ENCODE measurements at places on chromosomes 1 and 21.

GRCh38 chr1:114234408-114235124 is 80.9 kb upstream of the SYT6 start:
- no peak for DNase-seq

DNA sequence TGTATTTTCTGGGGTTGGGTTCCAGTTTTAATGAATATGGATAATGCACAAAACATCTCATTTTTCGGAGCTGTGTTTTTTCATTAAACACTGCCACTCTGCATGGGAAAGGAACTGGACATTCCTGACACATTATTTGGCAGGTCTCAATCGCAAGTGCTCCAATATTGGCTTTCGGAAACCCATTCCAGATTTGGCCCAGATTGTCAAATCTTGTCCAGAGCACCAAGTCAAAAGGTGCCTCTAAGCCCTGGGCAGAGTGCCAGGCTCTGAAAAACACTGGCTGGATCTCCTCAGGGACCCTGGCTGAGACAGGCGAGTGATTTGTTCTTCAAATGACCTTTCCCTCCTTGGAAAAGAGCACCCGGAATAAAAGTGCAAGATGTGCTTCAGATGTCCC is 68.4 kb upstream of the MRPS6 start:
- DNase-seq, result no peak

GRCh38 chr1:36663772-36664430 is 181.2 kb upstream of the CSF3R start:
- no peak for DNase-seq

GRCh38 chr1:56399795-56400194 is 179.6 kb downstream of the PLPP3 start:
- no peak for DNase-seq

- no peak for DNase-seq
Observed at GRCh38 chr1:42943166-42943565, 15.5 kb downstream of the SLC2A1 start.

- DNase-seq, result no peak
Observed at GRCh38 chr1:197252973-197253372, 15.1 kb upstream of the CRB1 start.

DNA sequence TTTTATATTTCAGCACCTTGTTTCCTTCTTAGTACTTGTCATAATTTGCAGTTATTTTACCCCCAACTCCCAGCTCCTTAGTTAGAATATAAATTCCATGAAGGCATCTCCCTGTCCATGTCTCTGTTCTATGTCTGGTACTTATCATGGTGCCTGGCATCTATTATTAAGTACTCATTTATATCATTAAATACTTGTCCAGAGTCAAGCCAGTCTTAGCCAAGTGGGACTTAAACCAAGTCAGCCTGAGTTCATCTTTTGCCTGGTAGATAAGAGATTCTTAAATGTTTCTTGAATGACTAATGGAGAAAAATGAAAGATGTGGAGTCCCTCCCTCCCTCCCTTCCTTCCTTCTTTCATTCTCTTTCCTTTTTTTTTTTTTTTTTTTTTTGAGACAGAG is 9.4 kb downstream of the SLC25A44 start:
- DNase-seq, result no peak

- DNase-seq, result no peak
Observed at GRCh38 chr1:45785583-45785982, 17.8 kb upstream of the MAST2 start.

DNA sequence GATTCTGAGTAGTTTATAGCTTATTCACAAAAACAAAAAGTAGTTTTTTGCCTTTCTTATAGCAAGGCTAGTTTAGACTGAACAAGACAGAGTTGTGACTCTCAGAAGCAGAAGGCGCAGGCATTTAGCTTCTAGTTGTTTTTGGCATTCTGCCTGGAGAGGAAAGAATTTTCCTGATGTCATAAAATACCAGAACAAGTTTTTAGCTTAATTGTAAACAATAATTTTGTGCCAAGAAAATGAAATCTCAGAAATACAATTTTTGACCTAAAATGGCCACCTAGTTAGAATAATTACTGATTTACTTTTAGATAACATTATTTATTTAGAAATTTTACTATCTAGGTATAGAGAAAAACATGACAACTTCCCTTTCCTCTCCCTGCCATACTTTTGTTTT is 1.0 kb downstream of the DNAJB4 start:
- DNase-seq, result no peak

GRCh38 chr1:177897281-177897997 is 72.4 kb downstream of the SEC16B start:
- no peak for DNase-seq

- no peak for DNase-seq
Observed at GRCh38 chr1:9211291-9211811, 23.2 kb upstream of the H6PD start.

- no peak for DNase-seq
Observed at GRCh38 chr21:15080526-15080925, 15.7 kb upstream of the NRIP1 start.

DNA sequence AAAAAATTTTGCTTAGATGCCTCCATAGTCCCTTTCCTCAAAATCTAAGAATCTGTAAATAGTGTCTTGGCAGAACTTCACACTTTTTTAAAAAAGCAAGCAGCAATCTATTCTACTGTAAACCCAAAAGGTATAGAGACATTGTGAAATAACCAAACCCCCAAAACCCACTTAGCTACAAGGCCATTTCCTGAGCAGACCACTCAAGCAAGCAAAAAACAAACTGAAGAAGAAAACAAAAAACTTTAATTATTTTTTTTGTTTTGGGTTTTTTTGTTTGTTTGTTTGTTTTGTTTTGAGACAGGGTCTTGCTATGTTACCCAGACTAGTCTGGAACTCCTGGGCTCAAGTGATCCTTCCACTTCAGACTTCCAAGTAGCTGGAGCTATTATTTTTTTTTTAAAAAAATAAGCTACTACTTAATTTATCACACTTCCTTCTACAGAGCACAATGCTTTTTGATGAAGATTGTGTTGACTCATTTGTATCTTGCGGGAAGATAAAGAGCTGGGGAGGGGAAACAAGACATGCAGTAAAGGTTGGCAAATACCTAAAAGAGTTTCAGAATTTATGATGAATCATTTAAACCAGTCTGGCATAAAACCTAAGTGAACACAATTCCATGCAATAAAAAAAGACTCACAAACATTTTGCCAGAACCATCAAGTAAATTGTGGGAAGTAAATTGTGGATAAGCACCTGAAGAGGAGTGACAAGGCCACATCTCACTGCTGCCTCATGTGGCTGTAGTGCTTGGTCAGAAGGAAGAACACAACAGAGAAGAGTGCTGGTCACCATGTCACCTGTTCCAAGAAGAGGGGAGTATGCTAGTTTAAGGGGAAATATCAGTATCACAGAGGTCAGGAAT is 2.7 kb upstream of the PTPN22 start:
- no peak for DNase-seq

DNA sequence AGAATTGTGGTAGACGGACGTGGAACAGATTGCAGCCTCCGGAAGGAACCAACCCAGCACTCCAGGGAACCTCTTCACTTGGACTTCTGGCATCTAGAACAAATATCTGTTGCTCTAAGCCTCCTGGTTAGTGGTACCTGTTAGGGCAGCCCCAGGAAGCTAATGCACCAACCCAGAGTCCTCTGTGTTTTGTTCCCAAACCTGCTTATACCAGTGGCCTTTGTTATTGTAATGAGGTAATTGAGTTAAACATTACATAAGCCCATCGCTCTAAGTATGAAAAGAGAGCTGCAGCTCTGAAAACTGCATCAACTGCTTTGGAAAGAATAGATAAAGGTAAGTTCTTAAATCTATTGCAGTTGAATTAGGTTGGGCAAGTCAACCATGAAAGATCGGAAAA is 516.7 kb downstream of the NPHP4 start:
- DNase-seq, result no peak

DNA sequence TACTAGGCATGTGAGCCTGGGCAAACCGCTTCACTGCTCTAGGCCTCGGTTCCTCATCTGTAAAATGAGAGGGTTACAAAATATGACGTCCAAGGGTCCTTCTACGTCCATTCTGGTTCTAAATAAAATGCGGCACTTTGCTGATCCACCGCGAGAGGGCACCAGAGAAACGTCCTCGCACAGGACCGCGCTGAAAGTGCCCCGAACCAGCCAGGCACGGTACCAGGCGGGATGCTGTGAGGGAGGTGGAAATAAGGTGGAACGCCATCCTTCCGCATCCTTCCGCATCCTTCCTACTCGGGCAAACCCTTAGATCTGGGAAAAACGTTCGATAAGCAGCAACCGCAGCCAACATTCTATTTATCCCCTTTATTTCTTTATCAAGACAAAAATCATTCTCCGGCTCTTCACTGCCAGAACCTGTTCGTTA is 60.3 kb upstream of the KRTAP19-8 start:
- DNase-seq, result peak; percentile 43

DNA sequence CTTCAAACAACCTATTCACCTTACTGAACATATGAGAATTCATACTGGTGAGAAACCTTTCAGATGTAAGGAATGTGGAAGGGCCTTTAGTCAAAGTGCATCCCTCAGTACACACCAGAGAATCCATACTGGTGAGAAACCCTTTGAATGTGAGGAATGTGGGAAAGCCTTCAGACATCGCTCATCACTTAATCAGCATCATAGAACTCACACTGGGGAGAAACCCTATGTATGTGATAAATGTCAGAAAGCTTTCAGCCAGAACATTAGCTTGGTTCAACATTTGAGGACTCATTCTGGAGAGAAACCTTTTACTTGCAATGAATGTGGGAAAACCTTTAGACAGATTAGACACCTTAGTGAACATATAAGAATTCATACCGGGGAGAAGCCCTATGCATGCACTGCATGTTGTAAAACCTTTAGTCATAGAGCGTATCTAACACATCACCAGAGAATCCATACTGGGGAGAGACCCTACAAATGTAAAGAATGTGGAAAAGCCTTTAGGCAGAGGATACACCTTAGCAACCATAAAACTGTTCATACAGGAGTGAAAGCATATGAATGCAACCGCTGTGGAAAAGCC is 13.2 kb upstream of the EXO5 start:
- DNase-seq, result no peak

DNA sequence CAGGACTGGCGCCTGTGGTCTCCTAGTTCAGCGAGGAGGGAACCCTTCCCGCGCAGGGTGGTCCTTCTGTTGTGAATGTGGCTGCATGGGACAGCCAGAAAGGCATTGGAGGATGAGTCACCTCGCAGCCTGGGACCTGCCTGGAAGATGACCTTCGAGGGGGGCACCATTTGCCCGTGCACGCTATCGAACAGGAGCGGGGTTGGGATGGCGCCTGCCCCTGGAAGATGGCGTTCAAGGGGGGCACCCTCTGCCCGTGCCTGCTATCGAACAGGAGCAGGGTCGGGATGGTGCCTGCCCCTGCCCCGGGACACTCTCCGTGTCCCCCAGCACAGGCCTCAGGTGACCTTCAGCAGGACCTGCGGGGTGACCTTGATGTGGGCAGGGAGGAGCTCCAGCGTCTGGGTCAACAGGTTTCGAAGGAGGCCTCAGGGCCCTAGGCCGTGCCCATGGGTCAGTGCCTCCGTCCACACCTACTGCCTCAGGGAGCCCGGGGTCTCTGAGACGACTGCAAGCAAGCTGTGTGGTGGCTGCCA is 1.7 kb upstream of the ACTRT2 start:
- DNase-seq, result no peak

GRCh38 chr1:203584035-203584434 is 42.6 kb upstream of the ATP2B4 start:
- no peak for DNase-seq

GRCh38 chr1:212233321-212233720 is 51.9 kb upstream of the PPP2R5A start:
- DNase-seq, result no peak

- DNase-seq, result no peak
Observed at GRCh38 chr1:90717356-90717664, 208 bp upstream of the BARHL2 start.

DNA sequence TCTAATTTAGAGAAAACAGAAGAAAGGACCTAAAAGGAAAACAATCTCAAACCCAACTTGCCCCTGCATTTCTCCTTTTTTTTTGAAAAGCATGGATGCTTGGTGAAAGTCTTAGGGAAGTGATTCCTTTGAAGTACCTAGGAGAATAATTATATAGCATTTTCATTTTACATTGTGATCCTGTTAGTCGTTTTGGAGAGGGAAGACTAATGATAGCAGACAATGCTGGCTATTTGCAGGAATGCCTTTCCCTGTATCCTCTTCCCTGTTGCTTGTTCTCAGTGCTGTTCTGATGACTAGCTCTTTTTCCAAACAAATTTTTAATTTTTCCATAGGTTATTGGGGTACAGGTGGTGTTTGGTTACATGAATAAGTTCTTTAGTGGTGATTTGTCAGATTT is 53.9 kb downstream of the LAMC1 start:
- DNase-seq, result no peak

DNA sequence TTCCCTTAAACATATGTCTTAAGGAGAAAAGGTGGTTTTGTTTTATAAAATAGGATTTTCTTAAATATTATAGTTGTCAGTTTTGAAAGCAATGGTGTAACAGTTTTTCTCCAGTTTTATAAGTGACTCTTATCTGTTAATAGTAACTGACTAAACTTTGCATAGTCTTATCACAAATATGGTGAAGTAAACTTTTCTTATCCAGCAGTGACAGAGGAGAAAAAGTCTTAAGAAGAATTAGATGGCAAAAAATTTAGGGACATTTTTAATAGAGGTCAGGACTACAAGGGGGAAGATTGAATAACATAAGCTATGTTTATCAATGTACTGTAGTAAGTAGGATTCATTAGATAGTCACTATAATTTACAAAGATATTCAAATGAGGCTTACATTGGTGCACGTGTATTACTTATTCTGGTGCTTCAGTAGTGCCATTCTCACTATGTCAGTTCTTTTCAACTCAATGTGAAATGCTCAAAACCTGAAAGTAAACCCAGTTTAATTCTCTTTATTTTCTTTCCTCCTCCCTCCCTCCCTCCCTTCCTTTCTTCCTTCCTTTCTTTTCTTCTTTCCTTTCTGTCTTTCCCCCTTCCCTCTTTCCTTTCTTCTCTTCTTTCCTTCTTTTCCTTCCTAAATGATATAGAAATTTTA is 26.1 kb downstream of the F3 start:
- DNase-seq, result no peak

- DNase-seq, result no peak
Observed at GRCh38 chr1:89780721-89781120, 40.1 kb upstream of the LRRC8D start.

DNA sequence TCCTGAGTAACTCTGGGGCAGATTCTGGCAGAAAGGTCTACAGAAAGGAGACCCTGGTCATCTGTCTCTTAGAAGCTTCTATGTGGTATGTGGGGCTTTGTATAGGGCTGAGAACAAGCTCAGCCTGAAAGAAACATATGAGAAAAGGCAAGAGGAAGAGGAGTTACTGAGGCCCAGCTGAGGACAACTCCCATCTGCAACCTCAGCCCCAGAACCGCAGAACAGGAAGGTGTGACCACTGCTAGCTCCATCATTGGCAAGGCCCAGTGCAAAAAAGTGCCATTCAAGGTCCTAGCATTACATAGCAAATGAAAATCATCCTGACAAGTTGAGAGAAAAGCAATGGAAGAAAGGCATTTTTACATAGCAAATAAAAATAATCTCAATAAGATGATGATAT is 503.8 kb downstream of the NPHP4 start:
- DNase-seq, result no peak
